ENCODE measurements at places on chromosomes 13 and 19. TPM values are rescaled to one million over a fixed set of nuclear protein-coding genes. Genes with fewer than 3 reads are reported as not detected.

PHLDB3 gene
- total RNA-seq, result 10.0 TPM

- no peaks in the 10 kb centered on the region for H3K27me3 ChIP-seq
- H3K4me1 ChIP-seq, result peaks cover 3% of the 10 kb centered on the region
- H3K4me3 ChIP-seq, result no peak overlapping the region
Observed at GRCh38 chr19:44615863-44616247, 2.5 kb downstream of the IGSF23 start.

GRCh38 chr19:48442116-48443035 is 3.4 kb upstream of the GRWD1 start:
- peaks cover 3% of the 10 kb centered on the region for H3K27me3 ChIP-seq
- H3K36me3 ChIP-seq, result no peaks in the 10 kb centered on the region
- no peak overlapping the region for H3K4me3 ChIP-seq
- no peak for DNase-seq

DNA sequence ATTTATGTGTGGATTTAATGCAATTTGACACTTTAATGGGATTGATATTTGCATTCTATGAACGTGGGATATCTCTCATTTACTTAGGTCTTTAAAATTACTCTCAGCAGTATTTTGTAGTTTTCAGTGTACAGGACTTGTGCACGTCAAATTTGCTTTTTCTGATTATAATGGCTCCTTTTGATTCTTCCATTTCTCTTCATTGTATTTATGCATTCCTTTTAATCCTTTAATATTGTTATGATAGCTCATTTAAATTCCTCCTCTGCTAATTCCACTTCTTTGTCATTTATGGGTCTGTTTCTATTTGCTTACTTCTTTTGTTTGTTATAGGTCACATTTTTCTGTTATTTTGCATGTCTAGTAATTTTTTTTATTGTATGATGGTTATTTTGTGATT is 226.6 kb downstream of the ATP8A2 start:
- no peaks in the 10 kb centered on the region for H3K4me1 ChIP-seq
- no peak overlapping the region for H3K27ac ChIP-seq
- no peaks in the 10 kb centered on the region for H3K36me3 ChIP-seq
- DNase-seq, result no peak
- H3K27me3 ChIP-seq, result no peaks in the 10 kb centered on the region

SIGLEC5 gene
- total RNA-seq, result 1.4 TPM

- no peak overlapping the region for H3K4me3 ChIP-seq
- no peaks in the 10 kb centered on the region for H3K4me1 ChIP-seq
- H3K36me3 ChIP-seq, result no peaks in the 10 kb centered on the region
- no peak overlapping the region for H3K27ac ChIP-seq
- DNase-seq, result no peak
Observed at GRCh38 chr13:26881154-26881553, 120.6 kb upstream of the GPR12 start.

GRCh38 chr19:4319067-4319718 is 14.8 kb downstream of the FSD1 start:
- H3K36me3 ChIP-seq, result no peaks in the 10 kb centered on the region
- no peaks in the 10 kb centered on the region for H3K4me1 ChIP-seq
- no peak overlapping the region for H3K4me3 ChIP-seq
- no peaks in the 10 kb centered on the region for H3K27me3 ChIP-seq
- no peak for DNase-seq
- H3K27ac ChIP-seq, result no peak overlapping the region

DNA sequence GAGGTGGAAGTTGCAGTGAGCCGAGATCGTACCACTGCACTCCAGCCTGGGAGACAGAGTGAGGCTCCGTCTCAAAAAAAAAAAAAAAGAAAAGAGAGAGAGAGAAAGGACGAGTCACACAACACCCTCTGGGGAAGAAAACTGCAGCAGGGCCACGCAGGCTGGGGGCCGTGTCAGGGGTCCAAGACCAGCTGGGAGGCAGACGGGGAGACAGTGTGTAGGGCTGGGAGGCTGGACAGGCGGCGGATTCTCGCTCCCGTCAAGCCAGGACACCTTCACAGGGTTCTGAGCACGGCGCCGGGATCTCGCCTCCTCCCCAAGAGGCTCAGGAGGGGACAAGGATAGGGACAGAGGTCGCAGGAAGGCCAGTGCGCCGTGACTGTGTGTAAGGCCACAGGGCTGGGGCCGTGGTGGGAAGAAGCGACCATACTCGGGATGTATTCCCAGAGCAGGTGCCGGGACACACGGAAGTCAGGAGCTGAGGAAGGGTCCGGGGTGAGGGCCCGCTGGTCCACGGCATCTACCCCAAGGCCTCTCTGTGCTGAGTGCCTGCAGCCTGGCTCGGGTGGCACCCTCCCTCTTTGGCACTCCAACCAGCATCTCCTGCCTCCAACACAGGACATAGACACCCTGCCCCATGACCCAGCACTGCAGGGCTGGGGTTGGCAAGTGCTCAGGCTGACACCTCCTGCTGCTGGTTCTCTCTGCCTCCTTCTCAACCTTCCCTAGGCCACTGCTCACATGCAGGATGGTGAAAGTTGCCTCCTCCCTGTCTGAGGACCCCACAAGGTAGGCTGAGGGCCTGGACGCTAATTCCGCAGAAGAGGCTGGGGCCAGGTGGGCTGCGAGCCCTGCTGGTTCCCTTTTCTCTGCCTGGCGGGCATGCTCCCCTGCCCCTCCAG is 21.2 kb downstream of the ZNF787 start:
- H3K4me1 ChIP-seq, result no peaks in the 10 kb centered on the region
- H3K27me3 ChIP-seq, result no peaks in the 10 kb centered on the region
- no peak overlapping the region for H3K4me3 ChIP-seq
- peaks cover 20% of the 10 kb centered on the region for H3K36me3 ChIP-seq
- no peak for DNase-seq

TLE6 gene
- 7.8 TPM for total RNA-seq

GRCh38 chr13:102643656-102644055 is 46.9 kb downstream of the TPP2 start:
- DNase-seq, result no peak
- peaks cover 7% of the 10 kb centered on the region for H3K4me1 ChIP-seq
- peaks cover 19% of the 10 kb centered on the region for H3K36me3 ChIP-seq

DNA sequence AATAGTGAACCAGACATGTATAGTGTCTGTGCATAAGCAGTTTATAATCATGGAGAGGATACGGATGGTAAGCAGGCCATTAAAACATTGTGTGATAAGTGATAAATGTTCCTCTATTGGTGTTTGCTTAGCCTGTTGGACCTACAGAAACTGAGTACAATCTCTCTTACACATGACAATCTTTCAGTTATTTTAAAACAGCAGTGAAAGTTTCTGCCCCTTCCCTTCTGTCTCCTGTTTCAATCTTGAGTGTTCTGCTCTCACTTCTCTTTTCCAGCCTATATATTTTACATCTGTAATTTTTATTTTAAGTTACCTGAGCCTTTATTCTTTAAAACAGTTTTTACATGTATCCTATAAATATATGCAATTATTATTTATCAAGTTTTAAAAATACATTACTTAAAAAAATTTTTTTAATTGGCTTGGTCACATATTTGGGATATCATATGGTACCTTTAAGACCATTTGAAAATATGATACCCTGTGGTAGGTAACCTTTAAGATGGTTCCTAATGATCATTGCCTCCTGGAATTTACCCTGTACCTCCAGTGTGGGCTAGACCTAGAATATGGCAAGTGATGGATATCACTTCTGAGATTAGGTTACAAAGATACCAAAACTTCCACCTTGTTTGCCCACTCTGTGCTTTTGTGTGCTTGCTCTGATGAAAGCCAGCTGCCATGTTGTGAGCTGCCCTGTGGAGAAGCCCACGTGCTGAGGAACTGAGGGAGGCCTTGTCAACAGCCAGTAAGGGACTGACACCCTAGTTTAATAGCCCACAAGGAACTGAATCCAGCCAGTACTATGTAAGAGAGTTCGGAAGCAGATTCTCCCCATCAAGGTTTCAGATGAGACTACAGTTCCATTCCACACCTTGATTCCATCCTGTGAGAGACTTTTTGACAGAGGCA is 99.3 kb downstream of the DHRS12 start:
- H3K4me1 ChIP-seq, result no peaks in the 10 kb centered on the region
- no peak for DNase-seq
- no peak overlapping the region for H3K4me3 ChIP-seq
- H3K36me3 ChIP-seq, result peaks cover 4% of the 10 kb centered on the region

GRCh38 chr13:28744656-28745055 is 25.9 kb upstream of the SLC46A3 start:
- no peak overlapping the region for H3K27ac ChIP-seq
- no peaks in the 10 kb centered on the region for H3K4me1 ChIP-seq
- DNase-seq, result no peak
- no peaks in the 10 kb centered on the region for H3K36me3 ChIP-seq

CTU1 gene
- 12.5 TPM for total RNA-seq

SULT2A1 gene
- total RNA-seq, result not detected

TSC22D1 gene
- total RNA-seq, result 107 TPM

DNA sequence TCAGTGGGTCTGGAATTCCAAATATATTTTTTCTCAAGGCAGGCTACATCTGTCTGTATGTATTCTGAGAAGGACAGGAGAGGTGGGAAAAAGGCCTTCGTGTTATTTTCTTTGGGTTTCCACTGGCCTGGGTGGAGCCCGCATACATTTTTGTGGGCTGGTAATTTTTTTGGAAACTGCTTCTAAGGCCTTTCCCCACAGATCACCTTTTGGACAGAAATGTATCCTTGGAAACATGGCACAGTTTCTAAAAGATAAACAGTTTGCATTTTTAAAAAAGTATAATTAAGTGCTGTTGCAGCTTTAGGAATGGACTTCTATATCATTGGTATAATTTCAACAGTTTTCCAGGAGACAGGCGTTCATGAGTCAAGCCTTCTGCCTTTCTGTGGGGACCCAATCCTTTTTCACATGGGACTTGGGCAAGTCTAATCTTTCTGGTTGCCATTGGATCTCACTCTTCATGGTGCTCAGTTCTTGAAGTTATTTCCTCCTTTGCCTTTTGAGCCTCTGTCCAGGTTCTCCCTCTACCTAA is 8.9 kb downstream of the RFX2 start:
- H3K4me1 ChIP-seq, result peaks cover 45% of the 10 kb centered on the region
- no peaks in the 10 kb centered on the region for H3K27me3 ChIP-seq
- H3K4me3 ChIP-seq, result no peak overlapping the region
- peak overlapping the region; percentile 84 for H3K27ac ChIP-seq
- no peaks in the 10 kb centered on the region for H3K36me3 ChIP-seq
- no peak for DNase-seq

GRCh38 chr19:47682939-47683338 is 30.3 kb upstream of the EHD2 start:
- H3K27me3 ChIP-seq, result no peaks in the 10 kb centered on the region
- no peak overlapping the region for H3K27ac ChIP-seq
- H3K4me3 ChIP-seq, result no peak overlapping the region
- peaks cover 3% of the 10 kb centered on the region for H3K4me1 ChIP-seq
- DNase-seq, result no peak

DNA sequence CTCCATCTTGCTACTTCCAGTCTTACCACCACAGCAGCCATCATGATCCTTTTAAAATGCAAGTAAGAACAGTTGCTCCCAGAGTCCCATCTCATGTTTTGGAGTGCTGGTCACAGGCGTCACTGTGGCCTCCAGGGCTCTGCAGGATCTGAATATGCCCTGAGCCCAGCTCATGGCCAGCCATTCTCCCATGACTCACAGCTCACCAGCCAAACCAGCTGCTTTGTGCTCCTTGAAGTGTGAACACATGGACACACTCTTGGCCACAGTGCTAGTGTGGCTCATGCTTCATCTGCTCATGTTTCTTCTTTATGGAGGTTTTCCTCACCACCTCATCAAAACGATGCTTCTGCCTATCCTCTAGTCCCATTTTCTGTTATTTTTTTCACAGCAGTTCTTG is 466.5 kb downstream of the UQCRFS1 start:
- H3K36me3 ChIP-seq, result no peaks in the 10 kb centered on the region
- H3K4me1 ChIP-seq, result no peaks in the 10 kb centered on the region
- no peak for DNase-seq
- no peak overlapping the region for H3K4me3 ChIP-seq

- H3K27ac ChIP-seq, result no peak overlapping the region
- no peaks in the 10 kb centered on the region for H3K27me3 ChIP-seq
- H3K36me3 ChIP-seq, result no peaks in the 10 kb centered on the region
- H3K4me1 ChIP-seq, result peaks cover 20% of the 10 kb centered on the region
Observed at GRCh38 chr13:44329909-44330545, 43.6 kb upstream of the SERP2 start.

Data from thoracic aorta (tissue), 2 donors.